ENCODE measurements at places on chromosomes 4 and X.

DNA sequence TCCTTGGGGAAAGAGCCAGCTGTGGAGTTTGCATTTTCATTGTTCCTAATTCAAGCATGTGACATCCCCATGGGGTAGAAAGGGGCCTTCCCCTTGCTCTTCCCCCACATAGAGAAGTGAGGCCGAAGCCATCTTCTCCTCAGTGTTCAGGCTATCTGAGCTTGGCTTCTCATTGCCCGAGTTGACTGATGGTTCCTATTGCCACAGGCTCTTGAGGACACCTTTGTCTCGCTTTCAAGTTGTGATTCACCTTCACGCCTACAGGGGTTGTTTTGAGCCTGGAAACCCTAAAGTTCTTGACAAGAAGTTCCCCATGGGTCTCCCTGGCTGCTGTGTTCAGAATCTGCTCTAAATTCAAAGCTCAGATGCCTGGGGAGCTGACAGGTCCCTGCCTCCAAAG, 25.0 kb downstream of the CCNQ start:
- no peak for DNase-seq

DNA sequence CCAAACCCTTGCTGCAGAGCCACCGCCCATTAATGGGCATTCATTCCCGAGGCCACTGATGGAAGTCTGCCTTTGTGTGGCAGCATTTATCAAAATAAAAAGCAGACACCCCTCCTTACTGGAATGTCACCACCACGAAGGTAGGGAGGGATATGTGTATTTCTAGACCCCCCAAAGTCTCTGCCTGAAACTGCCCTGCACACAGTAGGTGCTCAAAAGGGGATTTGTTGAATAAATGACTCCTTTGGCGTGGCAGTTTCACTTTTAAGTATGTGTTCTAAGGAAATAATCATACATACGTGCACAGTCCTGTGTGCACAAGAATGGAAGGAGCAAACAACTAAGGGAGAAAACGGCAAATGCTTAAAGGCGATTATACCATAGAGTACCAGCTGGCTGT, 23.6 kb upstream of the GLOD5 start:
- DNase-seq = no peak

- no peak for DNase-seq
These were observed 438.2 kb upstream of the PCDH7 start for GRCh38 chr4:30281986-30282385.

DNA sequence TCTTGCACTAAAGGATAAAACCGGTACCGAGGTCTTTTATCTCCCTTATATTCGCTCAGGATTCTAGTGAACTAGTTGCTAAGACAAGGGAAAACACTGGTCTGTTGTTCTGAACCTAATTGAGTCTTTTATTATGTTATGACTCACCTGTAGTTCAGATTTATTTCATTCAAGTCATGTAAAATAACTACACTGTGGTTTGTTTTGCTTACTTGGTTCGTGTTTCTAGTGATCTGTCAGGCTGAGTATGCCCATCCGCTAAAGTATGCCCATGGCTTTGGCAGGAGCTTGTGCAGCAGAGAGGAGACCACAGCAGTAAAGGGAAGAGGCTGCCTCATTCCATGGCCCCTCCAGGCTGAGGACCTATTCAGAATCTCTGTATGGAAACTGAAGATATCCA, 126.1 kb downstream of the AFF1 start:
- DNase-seq = no peak

DNA sequence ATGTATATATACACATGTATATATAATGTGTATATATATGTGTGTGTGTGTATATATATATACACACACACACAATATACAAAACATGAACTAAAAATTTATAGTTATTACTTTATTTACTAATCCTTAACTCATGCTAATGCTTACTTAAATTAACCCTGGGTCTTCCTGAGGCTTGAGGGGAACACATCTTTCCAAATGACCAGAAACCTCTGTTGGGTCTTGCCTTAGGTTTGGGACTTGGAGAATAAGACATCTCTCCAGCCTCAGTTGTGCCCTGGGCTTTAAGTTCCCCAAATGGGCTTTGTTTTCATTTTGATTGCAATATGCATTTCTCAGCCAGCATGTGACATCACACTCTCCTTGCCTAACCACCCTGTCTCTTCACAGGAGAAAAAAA, 7.7 kb downstream of the GEMIN8 start:
- no peak for DNase-seq

All from glutamatergic neuron (in vitro differentiated cells).